H1 (cell line): ENCODE measurements at places on chromosomes 2 and 18. TPM values are rescaled to one million over a fixed set of nuclear protein-coding genes. Genes with fewer than 3 reads are reported as not detected.

The GNLY gene
- total RNA-seq, result not detected in 2 replicates

The COL3A1 gene
- 0.07 TPM in 1 of 2 replicates, not detected in the other for total RNA-seq

The AGXT gene
- total RNA-seq, result not detected in 2 replicates

The COLEC12 gene
- total RNA-seq, result 2.2 and 2.3 TPM in 2 replicates

The PDCD1 gene
- 0.48 and 0.73 TPM in 2 replicates for total RNA-seq

The GAD1 gene
- 0.34 and 0.65 TPM in 2 replicates for total RNA-seq

The CNGA3 gene
- not detected in 2 replicates for total RNA-seq

The CNNM4 gene
- 10.7 and 11.0 TPM in 2 replicates for total RNA-seq

The SLC14A1 gene
- total RNA-seq, result not detected in 2 replicates

The ACVR1C gene
- total RNA-seq, result 0.40 and 0.52 TPM in 2 replicates

DNA sequence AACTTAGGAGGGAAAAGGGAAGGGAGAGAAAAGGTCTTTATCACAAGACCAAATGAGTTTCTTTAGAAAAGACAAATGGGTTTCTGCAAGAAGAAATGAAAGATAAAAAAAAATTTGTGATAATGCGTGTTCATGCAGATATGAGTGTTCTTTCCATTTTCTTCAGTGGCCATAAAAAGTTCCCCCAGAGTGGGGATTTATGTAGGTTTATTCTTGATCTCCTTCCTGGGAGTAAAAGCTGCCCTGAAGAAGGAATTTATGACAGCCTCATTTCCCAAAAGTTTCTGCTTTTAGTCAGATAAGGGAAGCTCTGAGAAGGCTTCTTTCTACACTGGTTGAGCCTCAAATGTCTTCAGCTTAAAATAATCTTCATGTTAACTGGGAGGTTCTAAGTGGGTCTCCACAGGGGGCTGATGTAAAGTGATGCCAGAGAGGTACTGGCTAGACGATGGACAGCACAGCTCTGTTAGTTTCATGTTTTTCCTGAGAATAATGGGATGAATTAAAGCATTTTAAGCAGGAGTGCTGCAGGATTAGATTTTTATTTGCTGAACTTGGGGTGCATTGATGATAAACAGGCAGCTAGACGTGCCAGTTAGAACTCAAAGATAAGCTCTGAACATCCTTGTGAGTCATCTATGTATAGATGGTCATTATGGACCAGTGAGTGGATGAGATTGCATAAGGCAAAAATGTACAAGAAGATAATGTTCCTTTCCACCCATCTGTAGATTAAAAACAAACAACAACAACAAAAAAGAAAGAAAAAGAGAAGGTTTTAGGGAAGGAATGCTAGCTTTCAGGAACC is 99.4 kb upstream of the MSH2 start:
- DNase-seq, result no peak

DNA sequence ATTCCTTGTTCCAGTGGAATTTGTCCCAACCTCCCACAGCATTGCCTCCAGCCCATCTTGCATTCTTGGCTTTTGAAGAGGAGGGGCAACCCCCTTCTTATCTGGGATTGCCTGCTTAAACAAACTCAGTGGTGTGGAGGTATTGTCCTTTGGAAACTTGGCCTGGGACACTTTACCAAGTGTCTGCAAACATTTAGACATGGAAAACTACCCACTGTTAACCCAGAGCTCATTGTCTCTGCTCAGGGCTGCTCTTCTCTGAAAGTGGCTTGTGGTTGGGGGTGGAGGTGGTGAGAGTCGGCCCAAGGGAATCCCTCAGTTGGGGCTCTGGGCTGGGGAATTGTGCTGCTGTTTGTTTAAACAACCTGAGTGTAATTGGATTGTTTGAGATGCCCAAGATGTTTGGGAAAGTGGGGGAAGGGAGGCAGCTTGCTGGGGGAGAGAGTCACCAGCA is 178.3 kb upstream of the GATA6 start:
- DNase-seq, result no peak

GRCh38 chr18:25137197-25137472 is 214.8 kb downstream of the ZNF521 start:
- DNase-seq, result no peak

GRCh38 chr2:238644095-238645081 is 203.5 kb upstream of the TWIST2 start:
- no peak for DNase-seq

- no peak for DNase-seq
Observed at GRCh38 chr2:130864830-130865800, 28.4 kb downstream of the ARHGEF4 start.

DNA sequence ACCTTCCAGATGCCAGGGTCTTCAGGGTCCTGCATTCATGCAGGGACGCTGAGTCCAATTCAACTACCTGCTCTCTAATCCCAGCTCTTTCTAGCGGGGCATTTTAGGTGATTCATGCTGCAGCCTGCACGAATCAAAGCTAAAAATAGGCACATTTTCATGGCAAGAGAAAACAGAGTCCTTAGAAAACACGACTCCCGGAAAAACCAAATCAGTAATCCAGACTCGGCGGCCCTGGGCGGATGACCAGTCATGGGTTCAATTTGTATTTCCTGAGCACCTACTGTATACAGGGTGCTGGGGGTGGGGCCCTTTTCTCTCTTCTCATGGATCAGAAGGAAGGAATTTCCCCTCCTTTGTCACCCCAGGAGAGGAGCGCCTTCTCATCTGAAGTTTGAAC is 64.4 kb downstream of the LONRF2 start:
- no peak for DNase-seq

- DNase-seq, result no peak
Observed at GRCh38 chr18:29171892-29172755, 995.2 kb upstream of the CDH2 start.

- no peak for DNase-seq
Observed at GRCh38 chr2:207530160-207531031, 634 bp downstream of the CREB1 start.

GRCh38 chr2:174499371-174499770 is 12.5 kb upstream of the GPR155 start:
- no peak for DNase-seq

DNA sequence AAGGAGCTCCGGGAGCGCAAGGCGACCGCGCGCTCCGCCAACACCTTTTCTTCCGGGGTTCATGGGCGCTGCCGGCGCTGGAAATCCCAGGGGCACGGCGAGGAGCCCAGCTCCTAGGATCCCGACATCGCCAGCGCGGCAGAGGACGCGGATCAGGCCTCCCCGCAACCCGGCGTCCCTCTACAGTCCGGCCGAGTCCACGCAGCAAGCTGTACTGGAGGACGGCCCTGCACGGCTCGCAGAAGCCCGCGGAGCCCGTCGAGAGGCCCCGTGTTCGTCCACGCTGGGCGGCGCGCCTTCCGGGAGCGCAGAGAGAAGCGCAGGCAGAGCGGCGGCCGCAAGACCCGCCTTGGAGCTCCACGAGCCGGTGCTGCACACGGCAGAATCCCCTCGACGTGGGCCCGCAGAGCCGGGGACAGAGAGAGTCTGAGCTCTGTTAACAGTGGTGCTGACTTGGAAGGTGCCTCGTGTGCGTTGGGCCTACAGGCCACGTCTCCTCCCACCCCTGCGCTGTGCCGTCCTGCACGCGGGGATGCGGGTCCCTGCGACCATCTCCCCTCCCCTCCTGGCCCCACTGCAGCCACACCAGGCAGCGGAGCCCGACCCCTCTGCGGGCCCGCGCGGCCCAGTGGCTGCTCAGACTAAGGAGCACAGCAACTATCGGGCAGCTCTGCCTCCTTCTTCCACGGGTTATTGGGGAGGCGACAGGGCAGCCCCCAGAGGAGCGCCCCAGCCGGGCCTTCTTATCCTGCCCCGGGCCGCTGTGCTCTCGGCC is 28.1 kb upstream of the PTPN2 start:
- DNase-seq, result peak; percentile 54

GRCh38 chr2:195003881-195004471 is 653.0 kb upstream of the SLC39A10 start:
- DNase-seq, result no peak

GRCh38 chr2:216849987-216850386 is 9.9 kb downstream of the TNP1 start:
- no peak for DNase-seq

DNA sequence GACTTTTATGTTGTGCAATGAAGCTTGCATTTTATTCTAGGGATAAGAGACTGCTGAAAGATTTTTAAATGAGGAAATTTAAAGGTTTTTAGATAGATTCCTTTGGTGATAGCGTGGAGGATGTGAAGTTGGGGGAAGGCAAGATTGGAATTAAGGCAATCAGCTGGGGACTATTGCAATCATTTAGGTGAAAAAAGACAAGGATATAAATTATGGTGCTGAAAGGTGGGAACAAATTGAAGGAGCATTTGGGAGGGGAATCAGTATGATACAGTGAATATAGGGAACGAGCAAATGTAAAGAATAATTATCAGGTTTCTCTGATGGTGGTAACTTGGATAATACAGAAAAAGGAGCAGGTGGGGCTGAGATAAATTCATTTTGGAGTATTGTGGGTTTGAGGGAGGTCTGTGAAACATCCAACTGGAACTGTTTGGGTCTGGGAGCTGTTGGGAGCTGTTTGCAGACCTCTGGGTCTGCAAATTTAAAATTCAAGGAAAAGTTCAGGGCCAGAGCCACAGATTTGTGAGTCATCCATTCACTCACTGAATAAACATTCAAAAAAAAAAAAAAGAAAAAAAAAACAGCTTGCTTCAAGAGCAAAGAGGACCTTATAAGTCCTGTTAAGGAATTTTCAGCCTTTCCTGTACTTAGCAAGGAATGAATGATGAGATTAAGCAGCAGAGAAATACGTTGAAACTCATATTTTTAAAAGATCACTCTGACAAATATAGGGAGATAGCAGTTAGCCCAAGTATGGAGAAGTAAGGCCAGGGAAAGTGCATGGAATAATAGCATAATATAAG is 257.5 kb upstream of the FN1 start:
- DNase-seq, result no peak

- DNase-seq, result no peak
Observed at GRCh38 chr18:23864624-23865023, 149.9 kb upstream of the TTC39C start.

DNA sequence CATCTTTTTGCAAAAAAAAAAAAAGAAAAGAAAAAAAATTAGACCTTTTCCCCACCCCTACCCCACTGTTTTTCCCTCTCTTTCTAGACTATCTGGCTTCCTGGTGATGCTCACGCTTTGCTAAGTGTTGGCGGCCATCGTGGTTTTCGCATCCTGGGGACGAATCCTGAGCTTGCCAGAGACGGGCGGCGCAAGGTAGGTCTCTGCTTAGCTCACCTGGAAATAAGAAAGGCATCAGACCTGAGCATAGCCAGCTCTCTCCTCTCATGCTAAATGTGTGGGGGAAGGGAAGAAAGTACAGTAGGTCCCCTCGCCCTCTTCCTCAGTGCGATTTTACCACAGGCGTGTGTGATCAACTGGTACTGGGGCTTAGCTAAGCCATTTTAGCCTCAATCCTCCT is 90.5 kb downstream of the KLHL29 start:
- DNase-seq, result no peak

DNA sequence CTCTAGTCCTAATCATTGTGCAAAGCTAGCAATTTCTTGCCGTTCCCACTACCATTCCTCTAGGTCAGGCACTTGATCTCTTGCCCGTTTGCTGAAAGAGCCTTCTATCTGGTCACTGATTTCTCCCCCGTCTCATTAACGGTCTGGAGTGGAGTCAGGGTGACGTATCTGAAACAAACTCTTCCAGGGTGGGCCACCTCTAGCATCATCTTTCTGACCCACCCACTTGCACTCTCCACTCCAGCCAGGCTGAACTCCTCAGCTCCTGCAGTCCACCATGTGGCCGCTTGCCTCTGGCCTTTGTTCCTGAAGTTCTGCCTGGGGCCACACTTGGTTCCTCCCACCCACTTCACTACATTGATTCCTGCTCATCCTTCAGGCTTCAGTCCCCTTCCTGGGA is 13.3 kb downstream of the BCL2 start:
- no peak for DNase-seq

DNA sequence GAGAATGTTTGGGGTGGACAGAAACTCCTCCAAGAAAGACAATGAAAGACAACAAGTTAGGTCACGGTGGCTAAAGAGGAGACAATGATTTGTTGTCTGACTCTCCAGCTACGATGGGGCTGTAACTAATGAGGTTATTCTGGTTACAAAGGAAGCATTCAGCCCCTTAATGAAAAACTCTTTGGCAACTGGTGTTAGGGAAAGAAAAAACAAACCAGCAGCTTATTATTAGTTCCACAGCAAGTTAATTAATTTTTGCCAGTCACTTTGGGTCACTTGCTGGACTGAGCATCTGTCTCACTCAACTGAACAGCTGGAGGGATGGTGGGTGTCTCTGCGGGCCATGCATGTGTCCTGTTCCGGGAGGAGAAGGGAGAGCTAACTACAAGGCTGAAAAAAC is 263.7 kb downstream of the ALK start:
- DNase-seq, result no peak

DNA sequence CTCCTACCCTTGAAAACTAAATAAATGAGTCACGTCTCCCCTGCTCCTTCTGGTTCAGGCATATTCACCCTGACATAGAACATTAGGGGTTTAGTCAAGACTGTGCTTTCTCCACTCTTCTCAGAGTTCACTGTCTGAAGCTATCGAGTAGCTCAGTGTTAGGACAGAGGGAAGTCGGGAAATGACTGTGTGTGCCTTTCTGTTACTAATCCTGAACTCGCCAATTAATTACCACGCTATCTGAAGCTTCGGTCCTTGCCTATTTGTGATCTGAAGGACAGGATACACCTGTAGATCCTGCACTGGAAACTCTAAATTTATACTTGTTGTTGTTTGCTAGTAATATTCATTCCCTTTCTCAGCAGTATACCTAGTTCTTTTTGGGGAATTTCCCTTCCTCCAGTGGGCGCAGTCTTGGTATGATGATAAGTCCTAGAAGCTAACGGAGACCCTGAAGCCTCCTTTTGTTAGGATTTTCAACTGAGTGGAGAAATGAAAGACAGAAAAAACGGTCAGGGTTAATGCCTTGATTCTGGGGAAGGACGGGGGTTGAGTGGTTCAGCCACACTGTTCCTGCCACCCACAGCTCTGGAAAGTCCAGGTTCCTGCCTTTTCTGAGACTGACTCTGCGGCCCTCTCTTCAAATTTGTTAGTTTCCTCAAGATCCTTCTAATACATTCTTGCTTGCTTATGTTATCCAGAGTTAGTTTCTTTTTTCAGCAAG is 218.0 kb downstream of the DLGAP1 start:
- DNase-seq, result no peak

- no peak for DNase-seq
Observed at GRCh38 chr2:141109633-141110032, 1021.2 kb downstream of the LRP1B start.

- DNase-seq, result no peak
Observed at GRCh38 chr2:134718817-134719814, at the start of gene TMEM163. Gene TMEM163, minus strand, starts transcription at chr2:134719000.
